ENCODE measurements at places on chromosomes 6 and 20.

GRCh38 chr6:116373300-116373699 is 2.6 kb downstream of the DSE start:
- DNase-seq: no peak

DNA sequence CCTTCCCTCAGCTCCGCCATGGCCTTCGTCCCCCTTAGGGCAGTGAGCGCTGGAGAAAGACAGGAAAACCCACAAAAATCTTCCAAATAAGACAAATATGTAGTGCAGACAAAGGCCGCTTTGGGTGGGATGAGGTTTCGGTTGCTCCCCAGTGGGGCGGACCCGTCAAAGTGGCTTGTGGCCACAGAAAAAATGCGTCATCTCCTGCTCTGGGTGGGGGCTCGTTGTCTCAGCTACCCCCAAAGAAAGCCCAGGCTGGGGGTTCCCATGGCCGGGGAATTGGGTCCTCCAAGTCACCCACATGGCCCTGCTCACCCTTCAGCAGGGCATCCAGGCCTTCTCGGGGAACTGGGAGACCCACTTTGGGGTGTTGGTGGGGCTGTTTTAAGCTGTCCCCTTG is 21.9 kb upstream of the SCUBE3 start:
- DNase-seq: no peak

DNA sequence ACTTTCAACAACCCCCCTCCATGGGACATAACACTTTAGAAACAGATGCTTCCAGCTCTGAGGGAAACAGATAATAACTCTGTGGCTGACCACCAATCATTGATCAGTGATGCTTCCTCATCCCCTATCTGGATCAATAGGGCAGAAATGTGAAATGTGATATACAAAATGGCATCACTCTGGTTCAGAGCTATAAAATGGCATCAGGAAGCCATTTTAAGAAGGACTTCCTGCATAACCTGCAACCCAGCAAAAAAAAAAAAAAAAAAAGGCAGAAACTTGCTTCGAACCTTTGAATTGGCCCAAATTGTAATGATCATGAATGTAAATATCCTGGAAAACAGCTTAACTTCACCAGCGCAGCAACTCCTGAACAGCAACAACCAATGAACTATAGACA is 48.0 kb upstream of the RNGTT start:
- no peak for DNase-seq

- no peak for DNase-seq
These were observed 75.1 kb downstream of the CARMIL1 start for GRCh38 chr6:25354078-25354932.

- peak; percentile 56 for DNase-seq
These were observed 9.3 kb upstream of the NQO2 start for GRCh38 chr6:2990248-2990931.

DNA sequence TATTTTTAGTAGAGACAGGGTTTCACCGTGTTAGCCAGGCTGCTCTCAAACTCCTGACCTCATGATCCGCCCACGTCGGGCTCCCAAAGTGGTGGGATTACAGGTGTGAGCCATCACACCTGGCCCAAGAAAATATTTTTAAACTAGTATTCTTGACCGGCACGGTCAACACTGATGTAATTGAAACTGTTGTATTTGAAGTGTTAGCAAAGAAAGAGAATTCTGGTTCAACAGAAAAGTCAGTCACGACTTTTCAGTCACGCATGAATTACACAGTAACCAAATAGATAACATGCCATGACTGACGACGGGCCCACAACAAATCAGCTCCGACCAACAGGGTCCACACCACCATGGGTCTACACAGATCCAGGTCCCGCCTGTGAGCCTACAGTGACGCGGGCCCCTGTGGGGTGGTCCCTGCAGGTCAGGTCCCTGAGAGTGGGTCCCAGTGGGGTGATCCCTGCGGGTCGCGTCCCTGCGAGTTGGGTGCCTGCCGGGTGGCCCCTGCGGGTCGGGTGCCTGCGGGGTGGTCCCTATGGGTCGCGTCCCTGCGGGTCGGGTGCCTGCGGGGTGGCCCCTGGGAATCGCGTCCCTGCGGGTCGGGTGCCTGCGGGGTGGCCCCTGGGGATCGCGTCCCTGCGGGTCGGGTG is 1.0 kb downstream of the GMEB2 start:
- no peak for DNase-seq

DNA sequence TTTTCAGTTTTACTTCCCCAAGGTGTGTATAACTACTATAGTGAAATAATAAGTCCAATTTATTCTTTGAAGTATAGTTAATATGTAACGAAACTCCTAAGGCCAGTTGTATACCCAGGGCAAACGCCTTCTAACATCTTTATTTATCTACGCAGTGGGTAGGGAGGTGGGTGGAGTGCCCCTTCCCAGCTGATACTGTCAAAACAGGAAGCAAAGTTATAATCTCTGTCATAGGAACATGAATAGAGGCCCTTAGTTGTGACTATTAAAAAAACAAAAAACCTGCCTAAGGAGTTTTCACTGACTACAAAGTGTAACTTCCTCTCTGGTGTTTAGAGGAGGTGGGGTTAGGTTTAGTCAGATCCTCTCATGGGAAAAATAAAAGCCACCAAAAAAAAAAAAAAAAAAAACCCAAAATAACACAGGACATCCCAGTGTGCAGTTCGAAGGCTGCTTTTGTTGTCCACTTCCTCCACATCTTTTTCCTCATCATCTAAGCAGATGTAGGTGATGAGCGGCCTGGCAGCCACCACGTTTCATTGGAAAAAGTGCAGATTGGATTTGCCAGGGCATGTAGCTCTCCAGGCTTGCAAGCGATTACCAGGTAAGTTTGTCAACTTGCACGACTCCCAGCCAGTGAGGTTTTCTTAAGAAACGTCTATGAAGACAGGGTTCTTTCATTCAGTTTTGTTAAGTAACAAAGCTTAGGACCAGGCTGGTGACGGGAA is 58.7 kb downstream of the UTRN start:
- peak; percentile 31 for DNase-seq

GRCh38 chr6:154187203-154187602 is 148.2 kb downstream of the OPRM1 start:
- no peak for DNase-seq

GRCh38 chr6:18600255-18600654 is 213.1 kb downstream of the RNF144B start:
- no peak for DNase-seq

- DNase-seq: no peak
These were observed 386.0 kb upstream of the ARID1B start for GRCh38 chr6:156391061-156391672.

DNA sequence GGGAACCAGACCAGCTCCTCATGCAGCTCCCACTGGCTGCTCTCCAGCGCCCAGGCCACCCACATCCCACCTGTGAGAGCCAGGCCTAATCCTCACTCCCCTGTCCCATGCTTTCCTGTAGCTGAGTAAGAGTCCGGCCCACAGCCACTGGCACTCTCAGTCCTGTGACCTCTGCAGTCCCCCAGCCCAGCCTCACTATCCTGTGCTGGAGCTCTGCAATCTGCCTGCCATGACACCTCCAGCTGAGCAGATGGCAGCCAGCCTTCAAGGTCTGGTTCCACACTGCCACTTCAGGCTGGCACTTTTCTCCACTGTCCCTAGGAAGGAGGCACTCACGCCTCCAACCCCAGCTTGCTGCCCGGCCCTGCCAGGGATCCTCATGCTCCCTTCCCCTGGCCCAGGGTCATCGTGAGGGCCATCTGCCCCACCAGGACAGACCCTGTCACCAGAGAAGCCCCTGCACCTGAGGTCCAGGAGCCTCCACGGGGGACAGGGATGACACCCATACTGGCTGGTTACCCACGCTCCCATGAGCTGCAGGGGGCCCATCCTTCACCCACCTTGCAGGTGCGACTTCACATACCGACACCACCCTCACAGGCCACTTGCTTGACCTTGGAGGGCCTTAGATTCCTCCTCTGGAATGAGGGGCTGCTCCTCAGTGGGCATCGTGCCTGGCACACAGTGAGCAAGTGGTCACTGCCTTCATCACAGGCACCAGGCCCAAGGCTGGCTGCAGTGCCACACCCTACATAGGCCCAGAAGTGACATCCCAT is 100.1 kb downstream of the ASXL1 start:
- DNase-seq: no peak

- peak; percentile 26 for DNase-seq
These were observed 77.5 kb downstream of the CDH22 start for GRCh38 chr20:46230801-46231282.

- no peak for DNase-seq
These were observed 49.1 kb downstream of the ZHX3 start for GRCh38 chr20:41268402-41268801.

- no peak for DNase-seq
These were observed 245.9 kb upstream of the HSF2 start for GRCh38 chr6:122153557-122153956.

DNA sequence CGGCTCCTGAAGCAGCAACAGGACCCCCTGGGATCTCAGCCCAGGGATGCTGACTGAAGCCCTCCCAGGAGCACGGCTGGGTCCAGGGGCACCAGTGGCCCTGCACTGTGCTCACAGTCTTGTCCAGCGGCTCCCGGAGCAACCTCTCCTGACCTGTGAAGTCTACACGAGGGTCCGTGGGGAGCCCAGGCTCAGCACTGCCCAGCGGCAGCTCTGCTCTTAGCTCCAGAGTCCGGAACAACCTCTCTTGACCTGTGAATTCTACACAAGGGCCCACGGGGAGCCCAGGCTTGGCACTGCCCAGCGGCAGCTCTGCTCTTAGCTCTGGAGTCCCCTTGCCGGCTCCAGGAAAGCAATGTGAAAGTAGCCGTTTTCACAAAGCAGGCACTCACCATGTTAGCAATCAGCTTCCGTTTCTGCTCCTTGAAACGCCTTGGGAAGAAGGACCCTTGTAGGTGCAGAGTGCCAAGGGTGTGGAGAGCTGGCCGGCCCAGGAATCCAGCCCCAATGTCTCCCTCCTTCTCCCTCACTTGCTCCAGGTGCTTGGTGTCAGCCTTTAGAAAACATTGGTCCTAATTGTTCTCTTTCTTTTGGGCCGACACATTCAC is 310.9 kb downstream of the CDH4 start:
- no peak for DNase-seq

DNA sequence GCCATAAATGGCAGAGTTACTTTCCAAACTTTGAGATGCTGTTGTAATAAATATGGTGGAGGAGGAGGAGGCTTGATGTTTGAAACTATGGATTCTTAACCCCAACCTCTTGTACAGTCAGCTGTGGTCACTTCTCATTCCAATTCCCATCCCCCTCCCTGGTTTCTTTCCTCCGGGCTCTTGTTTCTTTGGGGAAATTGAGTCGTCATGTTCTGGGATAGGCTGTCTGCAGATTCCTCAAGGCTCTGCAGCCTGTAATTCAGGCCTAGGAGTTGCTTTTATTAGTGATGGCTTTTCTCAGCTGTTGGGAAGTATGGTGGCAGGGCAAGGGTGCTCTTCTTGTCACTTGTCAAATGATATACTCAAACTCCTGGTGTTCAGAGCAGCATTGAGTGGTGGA is 2.6 kb downstream of the PTK7 start:
- DNase-seq: no peak

DNA sequence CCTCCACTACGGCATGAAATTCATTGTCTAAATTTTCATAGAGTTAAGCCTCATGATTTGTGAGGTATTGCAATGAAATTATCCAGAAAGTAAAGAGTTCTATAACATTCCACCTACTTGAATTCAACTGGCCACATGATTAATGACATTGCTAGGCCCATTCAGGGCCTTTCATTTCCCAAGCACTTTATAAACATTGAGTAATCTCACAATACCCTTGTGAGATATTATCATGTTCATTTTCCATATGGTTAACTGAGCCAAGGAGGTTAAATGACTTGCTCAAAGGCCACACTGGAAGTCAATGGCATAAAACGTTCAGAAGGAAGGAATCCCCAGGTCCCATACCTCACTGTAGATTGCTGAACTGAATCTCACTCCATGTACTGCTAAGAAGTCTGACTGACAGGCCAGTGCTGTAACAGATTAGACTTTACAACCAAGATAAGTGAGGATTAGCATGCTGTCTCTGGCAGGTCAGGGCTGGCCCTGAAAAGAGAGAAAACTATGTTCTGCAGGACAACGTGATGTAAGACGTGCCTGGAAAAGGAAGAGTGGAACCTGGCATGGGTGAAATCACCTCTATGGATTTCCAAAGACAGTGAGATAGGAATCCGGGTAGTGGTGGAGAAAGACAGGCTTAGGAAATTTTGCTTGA is 75.9 kb upstream of the SPACA1 start:
- DNase-seq: peak; percentile 57

- DNase-seq: no peak
These were observed 89.4 kb upstream of the PAK5 start for GRCh38 chr20:9928281-9928737.

GRCh38 chr20:24766826-24767622 is 182.0 kb upstream of the CST7 start:
- DNase-seq: no peak

GRCh38 chr6:97394160-97394748 is 111.2 kb upstream of the MMS22L start:
- DNase-seq: peak; percentile 56

DNA sequence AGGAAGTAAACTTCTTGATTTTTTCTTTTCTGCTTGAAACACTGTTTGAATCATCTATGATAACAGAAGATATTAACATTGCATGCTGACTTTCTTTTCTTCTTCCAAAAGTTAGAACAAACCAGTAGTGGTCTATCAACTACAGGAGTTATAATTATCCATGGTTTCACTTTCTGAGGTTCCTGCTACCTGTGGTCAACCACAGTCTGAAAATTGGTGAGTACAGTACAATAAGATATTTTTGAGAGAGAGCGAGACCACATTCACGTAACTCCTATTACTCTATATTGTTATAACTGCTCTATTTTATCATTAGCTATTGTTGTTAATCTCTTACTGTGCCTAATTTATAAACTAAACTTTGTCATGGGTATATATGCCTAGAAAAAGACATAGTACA is 86.1 kb downstream of the MAP7 start:
- no peak for DNase-seq

- peak; percentile 11 for DNase-seq
These were observed 77.9 kb upstream of the BMP5 start for GRCh38 chr6:55953335-55953734.

- DNase-seq: no peak
These were observed 218.9 kb upstream of the PRDM1 start for GRCh38 chr6:105867277-105867676.

- DNase-seq: peak; percentile 40
These were observed 234.1 kb upstream of the BMP2 start for GRCh38 chr20:6533351-6533750.

DNA sequence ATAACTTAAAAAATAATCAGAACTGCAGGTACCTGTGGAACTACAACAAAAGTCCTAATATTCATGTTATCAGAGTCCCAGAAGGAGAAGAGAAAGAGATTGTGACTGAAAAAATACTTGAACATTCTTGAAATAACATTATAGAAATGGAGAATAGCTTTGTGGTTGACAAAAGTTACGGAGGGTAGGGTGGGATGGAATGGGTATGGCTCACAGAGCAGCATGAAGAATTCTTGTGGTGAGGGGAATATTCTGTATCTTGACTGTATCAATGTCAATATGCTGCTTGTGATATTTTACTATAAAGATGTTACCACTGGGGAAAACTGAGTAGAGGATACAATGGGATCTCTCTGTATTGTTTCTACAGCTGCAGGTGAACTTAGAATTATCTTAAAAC is 122.5 kb downstream of the DST start:
- no peak for DNase-seq

GRCh38 chr6:42692137-42692911 is 30.1 kb downstream of the PRPH2 start:
- no peak for DNase-seq

- no peak for DNase-seq
These were observed 35.3 kb downstream of the FOXP4 start for GRCh38 chr6:41581381-41581991.

- no peak for DNase-seq
These were observed 81.7 kb downstream of the COL9A1 start for GRCh38 chr6:70221025-70221714.

- no peak for DNase-seq
These were observed 47.2 kb downstream of the CTNNBL1 start for GRCh38 chr20:37741055-37741454.

GRCh38 chr6:126945150-126945685 is 173.3 kb upstream of the RSPO3 start:
- DNase-seq: no peak

All from large intestine (tissue), 12 donors.